ENCODE measurements at places on chromosomes 13 and 19.

GRCh38 chr13:76474356-76474755, 411.8 kb downstream of the KCTD12 start:
- DNase-seq: no peak

GRCh38 chr19:1042689-1043511, 3.0 kb downstream of the ABCA7 start:
- no peak for DNase-seq

DNA sequence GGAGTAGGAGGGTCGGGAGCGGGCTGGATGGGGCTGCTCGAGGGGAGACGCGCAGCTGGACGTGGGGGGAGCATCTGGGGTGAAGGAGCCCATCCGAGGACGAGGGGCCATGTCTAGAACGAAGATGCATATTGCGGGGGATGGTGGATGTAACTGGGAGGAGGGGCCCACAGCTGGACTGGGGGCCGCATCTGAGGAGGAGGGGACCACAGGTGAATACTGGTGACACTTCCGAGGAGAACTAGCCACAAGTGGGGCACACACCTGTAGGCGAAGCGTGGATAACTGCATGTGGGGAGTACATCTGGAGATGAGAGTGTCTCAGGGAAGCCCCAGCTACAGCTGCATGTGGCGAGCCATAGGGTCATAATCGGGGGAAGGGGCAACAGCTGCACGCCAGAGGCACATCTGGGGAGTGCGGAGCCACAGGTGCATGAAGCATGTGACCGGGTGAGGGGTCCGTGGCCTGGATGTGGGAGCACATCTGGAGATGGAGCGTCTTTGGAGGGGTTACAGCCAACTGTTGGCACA, 402 bp downstream of the ZSWIM9 start:
- no peak for DNase-seq

- no peak for DNase-seq
Observed at GRCh38 chr13:99265821-99266426, 7.7 kb upstream of the GPR18 start.

DNA sequence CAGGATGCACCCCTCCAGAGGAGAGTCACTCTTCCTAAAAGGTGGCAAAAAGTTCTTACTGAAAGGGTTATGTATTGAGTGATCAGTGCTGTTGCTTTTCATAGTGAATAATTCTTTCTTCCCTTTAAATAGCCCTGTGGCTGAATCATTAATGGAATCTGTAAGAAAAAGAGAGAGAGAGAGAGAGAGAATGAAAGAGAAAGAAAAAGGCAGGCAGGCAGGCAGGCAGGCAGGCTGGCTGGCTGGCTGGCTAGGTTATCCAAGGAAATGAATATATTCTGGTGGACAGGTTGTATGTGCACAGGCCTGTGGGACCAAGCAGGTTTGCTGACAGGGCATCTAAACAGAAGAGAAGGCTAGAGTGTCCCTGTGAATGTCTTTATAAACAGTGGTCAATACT, 100.5 kb downstream of the DLEU7 start:
- DNase-seq: no peak

- no peak for DNase-seq
Observed at GRCh38 chr19:33517922-33518321, 3.7 kb downstream of the PEPD start.

DNA sequence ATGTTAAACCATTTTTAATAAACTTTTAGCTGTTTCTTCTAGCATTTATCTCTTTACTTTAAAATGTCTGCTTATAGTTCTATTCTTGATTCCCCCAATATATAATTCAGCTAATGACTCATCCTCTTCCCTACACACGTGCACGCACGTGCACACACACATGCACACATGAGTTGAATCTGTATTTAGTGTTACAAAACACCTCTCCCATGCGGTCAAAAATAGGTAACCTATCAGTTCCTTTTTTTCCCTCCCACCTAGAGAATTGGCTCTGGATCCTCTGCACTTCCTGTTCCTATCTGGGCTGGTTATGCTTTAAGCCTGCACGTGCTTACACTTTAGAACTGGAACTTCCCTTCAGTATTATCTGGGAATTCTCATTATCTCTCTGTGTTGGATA, 144.1 kb downstream of the PAN3 start:
- DNase-seq: no peak

DNA sequence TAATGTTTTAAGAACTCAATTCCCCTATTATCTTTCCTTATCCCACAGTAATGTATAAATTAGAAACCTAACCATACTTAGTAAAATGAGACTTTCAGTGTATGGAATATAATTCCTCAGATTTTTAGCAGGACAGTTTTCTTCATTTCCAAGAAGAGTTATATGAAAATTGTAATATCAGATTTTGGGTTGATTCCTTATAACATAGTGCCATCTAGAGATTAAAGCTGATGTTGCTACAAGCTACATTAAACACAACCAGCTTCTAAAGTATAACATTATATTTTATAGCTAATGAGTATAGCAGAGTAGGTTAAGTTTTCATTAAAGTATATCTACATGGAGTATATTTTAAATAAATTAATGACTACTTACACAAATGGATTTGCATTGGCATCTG, 99.7 kb upstream of the MIR17HG start:
- DNase-seq: no peak

DNA sequence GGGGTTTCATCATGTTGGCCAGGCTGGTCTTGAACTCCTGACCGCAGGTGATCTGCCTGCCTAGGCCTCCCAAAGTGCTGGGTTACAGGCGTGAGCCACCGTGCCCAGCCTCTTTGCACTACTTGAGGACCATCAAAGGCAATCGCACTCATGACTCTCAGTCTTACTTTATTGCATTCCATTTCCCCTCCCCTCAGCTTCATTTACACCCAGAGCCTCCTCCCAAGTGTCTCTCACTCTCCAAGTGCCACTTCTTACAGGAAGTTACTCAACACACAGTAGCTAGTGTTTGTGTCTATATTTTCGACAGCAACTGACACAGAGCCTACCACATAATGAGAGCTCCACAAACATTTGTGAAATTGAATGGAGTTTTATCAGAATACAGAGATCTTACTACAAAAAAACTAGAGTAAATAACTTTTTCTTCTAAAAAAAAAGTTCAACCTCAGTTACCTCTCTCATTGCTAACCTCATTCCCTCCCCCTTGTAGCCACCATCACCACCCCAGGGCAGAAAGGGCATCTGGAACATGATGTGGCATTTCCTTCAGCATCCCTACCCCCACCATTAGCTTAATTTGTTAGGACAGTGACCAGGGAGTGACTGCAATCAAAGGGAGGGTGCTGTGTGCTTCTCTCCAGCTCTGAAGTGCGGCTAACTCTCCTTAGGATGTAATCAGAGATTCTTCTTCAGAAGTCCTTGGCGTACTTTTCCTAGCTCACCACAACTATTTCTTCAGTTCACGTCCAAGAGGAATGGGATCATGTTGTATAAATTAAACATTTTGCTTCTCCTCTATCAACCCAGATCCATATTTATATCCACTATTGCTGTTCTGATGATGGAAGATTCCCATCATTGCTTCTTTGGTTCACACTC, 17.0 kb upstream of the RUBCNL start:
- no peak for DNase-seq

DNA sequence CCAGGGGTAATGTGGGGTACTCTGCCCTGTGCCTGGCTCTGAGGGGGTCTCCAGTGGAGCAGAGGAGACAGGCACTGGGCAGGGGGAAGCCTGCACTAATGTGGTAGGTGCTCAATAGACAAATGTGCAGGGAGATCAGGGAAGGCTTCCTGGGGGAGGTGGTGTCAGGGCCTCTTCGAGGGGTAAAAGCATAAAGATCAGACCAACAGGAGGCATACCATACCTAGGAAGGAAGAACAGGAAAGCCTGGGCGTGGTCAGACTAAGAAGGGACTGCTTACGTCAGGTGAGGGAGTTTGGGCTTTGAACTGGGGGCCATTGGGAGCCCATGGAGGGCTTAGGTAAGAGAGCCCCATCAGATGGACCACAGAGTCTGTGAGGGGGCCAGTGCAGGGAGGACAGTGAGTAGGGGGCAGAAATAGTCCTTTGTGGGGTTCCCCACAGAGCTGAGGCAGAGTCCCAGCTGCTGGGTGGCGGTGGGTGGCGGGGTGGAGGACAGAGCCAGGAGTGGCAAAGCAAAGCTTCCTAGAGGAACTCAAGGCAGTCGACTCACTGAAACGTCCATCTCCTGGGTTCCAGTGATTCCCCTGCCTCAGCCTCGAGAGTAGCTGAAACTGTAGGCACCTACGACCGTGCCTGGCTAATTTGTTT, 8.8 kb downstream of the PRR36 start:
- no peak for DNase-seq

DNA sequence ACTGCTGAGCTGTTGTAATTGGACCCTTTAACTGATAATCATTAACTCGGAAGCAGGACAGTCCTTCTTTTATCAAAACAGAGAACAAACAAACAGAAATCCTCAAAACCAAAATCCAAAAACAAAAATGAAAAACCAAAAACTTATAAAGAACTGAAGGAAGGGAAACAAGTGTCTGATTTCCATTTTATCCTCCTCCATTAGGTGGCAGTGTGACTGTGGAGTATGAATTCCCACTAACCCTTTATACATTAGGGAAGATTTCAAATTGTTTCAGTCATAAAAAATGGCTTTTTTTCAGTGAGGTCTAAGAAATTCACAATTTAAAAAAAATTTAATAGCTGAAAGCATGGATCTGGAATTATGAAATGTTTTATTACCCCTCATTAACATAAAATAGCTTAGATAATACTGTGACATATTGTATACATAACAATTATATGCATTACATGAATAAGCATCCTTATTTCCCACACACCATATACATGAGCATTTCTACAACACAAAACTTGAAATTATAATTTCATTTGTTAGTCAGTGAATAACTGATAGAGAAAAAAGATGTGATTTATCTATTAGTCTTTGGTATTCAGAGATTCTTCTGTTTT, 1074.3 kb upstream of the PCDH9 start:
- peak; percentile 0 for DNase-seq

- DNase-seq: no peak
Observed at GRCh38 chr19:11192957-11193939, 4.1 kb downstream of the KANK2 start.

DNA sequence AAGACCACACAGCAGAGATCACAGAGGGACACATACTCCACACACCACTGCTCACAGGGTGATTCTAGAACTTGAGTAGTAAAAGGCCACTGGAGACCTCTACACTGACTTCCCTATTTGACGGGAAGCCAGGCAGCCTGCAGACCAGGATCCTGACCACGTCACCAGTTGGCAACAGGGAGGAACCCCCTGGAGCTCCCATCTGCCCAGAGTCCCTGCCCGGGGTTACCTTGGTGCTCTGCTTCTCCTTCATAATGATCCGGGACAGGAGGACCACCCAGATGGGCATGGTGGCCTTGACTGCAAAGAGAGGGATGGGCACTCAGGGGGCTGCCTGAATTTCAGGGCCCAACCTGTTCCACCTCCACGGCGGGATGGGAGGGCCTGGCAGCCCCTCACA, 932 bp downstream of the SLC35E1 start:
- DNase-seq: no peak

- DNase-seq: no peak
Observed at GRCh38 chr19:15287496-15287895, 44.8 kb downstream of the BRD4 start.

Measured in HS-5 (cell line).